ENCODE measurements at places on chromosomes 7 and 10.
A peak's percentile ranks its signal among the peaks of the same experiment; 100 is the strongest.

DNA sequence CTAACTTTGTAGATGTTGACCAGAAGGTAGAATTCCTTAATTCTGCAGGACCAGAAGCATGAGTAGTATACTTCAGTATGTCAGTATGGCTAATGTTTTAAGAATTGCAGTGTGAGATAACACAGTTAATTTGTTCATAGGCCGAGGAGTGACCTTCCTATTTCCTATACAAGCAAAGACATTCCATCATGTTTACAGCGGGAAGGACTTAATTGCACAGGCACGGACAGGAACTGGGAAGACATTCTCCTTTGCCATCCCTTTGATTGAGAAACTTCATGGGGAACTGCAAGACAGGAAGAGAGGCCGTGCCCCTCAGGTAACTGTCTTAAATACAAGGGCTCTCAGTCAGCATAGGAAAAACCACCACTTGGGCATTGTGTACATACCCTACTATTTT, 7.2 kb downstream of the DDX21 start:
- DNase-seq = no peak

- DNase-seq = no peak
Measured at GRCh38 chr10:43376046-43376635, 4.7 kb downstream of the FXYD4 start.

DNA sequence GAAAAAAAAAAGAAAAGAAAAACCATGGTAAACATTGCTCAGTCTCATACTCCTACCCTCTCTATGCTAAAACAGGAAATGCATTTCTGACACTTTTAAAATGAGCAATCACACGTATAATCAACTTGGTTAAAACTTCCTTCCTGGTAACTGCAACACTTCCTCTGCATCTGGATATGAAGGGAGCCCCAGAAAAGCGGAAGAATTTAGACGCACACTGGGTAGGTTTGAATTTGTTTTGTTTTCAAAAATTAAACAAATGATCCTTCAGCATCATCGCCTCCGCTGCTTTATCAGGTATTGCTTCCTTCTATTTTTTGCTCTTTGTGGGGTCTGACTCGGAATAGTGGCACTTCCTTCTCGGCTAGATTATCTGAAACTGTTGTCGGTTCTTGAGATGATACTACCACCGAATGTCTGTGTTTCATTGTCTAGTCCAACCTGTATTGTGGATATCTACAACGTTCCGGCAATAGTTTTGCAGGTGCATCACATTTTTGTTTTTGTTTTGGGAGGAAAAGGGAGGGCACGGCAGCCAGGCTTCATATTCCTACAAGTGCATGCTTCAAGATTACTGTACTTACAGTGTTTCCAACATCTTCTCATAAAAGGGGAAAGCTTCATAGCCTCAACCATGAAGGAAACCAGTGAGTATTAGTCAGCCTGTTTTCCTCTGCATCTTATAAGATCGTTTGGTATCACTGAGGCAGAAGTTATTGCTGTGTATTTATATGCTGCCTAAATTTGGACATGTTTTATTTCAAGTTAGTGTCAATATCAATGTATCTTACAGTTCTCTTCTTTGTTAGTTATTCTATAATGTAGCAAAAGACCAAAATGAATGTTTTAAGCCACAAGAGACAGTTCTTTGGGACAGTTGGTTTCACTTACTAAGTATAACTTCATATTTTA, at the start of gene PIK3CG:
PIK3CG (plus strand) TSS at position 153 of the 912 bp plus-strand sequence. CDS start 2,280 bp downstream, outside the sequence.
- peak; percentile 44 for DNase-seq

- DNase-seq = no peak
Measured at GRCh38 chr7:41447450-41448042, 255.3 kb downstream of the INHBA start.

DNA sequence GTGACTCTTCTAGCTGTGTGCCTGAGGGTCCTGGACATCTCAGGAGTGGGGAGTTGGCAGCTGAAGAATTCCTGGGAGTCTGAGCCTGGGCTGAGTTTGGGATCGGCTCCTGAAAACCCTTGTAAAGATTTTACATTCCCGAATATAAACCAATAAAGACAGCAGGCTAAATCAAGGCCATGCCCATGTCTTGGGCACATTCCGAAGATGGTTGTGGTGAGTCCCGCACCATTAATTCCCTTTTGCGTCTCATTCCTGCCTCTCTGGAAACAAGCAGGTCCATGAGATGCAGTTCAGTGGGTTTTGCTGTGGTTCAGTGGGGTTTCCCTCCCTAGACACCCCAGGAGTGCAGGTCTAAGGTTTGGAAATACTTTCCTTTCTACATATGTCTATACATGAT, 90.9 kb downstream of the COL26A1 start:
- DNase-seq = no peak

GRCh38 chr10:26879744-26880143, 19.0 kb upstream of the ABI1 start:
- DNase-seq = no peak

GRCh38 chr7:88046839-88047573, 113.0 kb downstream of the ADAM22 start:
- no peak for DNase-seq

- no peak for DNase-seq
Measured at GRCh38 chr10:95264227-95265051, 26.4 kb downstream of the PDLIM1 start.

GRCh38 chr7:151271699-151272355, 23.3 kb upstream of the SMARCD3 start:
- no peak for DNase-seq

GRCh38 chr7:68967598-68967997, 630.7 kb upstream of the AUTS2 start:
- DNase-seq = no peak

GRCh38 chr10:85315657-85316056, 987.3 kb downstream of the CCSER2 start:
- no peak for DNase-seq

- no peak for DNase-seq
Measured at GRCh38 chr7:77395626-77396025, 20.5 kb downstream of the GSAP start.

DNA sequence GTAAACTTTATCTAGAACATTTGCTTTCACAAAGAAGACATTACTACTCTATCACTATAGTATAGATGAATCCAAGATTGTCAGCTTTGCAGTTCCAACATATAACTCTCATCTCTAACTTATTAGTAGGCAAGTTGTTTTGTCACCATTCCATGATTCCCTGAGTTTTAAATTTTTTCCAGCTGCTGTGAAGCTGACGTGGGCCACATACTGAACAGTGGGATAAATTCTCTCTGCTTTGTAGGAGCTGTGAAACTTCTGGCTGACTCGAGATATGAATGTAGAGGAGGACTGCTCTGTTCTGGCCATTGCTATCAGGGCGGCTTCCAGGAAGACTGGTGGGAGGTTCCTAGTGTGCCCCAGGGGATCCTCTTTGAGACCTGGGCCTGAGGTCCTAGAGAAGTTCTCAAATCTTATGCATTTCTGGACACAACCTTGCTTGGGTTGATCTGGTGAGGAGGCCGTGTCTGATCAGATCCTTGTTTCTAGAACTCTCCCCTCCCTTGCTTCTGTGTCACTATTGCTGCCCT, 58.0 kb downstream of the LSMEM1 start:
- DNase-seq = no peak

DNA sequence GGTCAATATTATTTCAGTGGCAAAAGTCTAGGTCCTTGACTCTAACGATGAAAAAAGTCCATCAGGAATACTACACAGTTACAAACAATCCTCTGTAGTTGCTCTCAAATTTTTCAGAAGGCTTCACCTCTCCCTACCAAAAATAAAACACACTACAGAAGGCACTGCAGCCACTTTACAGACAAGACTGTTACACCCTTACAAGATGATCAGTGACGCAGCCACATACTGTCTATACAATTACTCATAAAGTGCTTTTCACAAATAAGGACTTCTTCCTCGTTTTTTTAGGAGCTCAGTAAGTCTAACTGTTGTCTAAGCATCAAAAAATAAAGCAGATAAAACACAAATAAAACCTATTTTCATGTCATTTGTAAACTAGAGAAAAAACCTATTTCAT, 27.1 kb downstream of the NDUFB2 start:
- DNase-seq = no peak

DNA sequence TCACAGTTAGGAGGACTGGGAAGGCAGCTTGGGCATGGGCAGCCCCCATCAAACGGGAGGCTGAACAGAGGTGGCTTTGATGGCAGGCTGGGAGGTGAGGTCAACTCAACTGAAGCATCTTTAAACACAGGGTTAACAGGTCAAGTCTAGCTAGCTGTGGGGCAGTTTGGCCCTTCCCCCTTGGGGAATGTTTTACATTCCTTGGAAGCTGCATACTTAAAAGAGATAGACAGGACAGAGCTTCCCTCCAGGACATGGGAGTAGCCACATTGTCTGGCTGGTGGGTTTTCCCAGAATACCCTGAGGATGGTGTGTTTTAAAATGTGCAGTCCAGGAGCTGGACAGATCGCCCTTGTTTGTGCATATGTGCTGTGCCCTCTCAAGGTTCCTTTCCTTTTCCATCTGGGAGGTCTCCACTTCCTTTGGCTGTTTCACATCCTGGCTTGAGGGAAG, 6.8 kb upstream of the RASSF4 start:
- no peak for DNase-seq

GRCh38 chr7:110850224-110850623, 240.7 kb upstream of the LRRN3 start:
- no peak for DNase-seq

GRCh38 chr10:101291331-101292193, 62.3 kb upstream of the LBX1 start:
- DNase-seq = peak; percentile 80

DNA sequence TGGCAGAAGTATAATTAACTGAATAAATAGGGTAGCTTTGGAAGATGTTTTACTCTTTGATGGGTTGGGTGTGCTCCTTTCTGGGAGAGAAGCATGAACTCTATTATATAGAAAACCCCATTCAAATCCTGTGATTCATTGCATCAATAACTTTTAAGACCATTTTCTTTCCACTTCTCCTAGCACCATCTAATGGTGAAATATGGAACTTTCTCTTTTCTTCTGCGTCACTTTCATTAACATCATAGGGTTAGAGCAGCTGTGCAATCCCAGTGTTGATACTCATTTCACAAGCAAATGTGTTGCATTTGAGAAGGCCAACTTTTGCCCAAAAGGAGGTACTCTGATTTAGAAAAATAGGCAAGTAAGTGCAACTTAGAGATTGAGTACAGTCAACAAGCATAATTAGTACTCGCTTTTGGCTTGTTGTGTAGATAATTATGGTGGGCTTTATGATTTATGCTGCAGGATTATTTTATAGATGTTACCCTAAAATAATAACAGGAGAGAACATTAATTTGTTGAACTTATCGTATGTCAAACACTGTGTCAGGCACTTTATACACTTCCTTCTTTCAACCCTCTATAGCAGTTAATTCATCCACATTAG, 92.9 kb downstream of the CPED1 start:
- no peak for DNase-seq

DNA sequence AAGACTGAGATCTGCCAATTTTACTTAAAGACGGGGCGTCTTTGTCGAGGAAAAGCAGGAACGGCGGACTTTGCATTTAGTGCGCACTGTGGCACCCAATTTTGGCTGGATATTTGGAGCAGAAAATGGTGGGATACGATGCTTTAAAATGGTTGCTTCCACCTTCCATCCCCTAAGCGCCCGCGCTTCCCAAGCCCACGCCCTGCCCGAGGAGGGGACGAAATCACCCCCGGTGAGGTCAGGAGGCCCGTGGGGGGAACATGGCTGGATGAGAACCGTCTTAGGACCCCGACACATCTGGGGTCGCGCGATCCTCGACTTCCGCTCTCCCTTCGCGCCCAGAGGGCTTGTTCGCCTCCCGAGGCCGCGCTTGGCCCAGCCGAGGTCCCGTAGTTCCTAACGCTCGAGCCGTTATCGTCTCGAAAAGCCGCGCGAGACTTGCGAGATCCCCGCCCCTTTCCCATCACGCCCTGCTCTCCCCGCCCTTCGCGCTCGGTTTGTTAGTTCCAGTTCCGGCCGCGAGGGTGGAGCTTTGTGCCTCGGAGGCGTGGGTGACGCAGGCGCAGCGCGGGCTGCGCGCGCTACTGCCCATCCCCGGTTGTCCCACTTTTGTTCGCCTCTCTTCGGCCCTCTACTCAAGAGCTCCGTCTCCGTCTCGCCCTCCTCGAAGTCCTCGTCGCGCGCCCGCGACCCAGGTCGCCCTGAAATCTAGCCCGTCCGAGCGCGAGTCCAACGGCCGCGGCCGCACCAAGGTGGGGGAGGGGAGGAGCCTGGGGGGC, at the start of gene SRRT:
SRRT (plus strand) TSS at position 527 of the 779 bp plus-strand sequence. CDS start 488 bp downstream, outside the sequence.
- peak; percentile 97 for DNase-seq

GRCh38 chr7:121953601-121954000, 80.6 kb downstream of the PTPRZ1 start:
- DNase-seq = no peak

DNA sequence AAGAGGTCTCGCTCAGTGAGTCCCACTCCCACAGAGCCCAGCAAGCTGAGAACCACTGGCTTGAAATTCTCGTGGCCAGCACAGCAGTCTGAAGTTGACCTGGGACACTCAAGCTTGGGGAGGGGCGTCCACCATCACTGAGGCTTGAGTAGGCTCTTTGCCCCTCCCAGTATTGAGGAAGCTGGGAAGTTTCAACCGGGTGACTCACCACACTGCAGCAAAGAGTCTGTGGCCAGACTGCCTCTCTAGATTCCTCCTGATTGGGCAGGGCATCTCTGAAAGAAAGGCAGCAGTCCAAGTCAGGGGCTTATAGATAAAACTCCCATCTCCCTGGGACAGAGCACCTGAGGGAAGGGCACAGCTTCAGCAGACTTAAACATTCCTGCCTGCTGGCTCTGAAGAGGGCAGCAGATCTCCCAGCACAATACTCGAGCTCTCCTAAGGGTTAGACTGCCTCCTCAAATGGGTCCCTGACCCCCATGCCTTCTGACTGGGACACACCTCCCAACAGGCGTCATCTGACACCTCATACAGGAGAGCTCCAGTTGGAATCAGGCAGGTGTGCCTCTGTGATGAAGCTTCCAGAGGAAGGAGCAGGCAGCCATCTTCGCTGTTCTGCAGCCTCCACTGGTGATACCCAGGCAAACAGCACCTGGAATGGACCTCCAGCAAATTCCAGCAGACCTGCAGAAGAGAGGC, 970.9 kb upstream of the LRRN3 start:
- no peak for DNase-seq

GRCh38 chr7:7426676-7427075, 109.0 kb downstream of the COL28A1 start:
- no peak for DNase-seq

Data from GM19239 (cell line).